OCI-M1 (cell line): ENCODE measurements at places on chromosomes 16 and 17.

DNA sequence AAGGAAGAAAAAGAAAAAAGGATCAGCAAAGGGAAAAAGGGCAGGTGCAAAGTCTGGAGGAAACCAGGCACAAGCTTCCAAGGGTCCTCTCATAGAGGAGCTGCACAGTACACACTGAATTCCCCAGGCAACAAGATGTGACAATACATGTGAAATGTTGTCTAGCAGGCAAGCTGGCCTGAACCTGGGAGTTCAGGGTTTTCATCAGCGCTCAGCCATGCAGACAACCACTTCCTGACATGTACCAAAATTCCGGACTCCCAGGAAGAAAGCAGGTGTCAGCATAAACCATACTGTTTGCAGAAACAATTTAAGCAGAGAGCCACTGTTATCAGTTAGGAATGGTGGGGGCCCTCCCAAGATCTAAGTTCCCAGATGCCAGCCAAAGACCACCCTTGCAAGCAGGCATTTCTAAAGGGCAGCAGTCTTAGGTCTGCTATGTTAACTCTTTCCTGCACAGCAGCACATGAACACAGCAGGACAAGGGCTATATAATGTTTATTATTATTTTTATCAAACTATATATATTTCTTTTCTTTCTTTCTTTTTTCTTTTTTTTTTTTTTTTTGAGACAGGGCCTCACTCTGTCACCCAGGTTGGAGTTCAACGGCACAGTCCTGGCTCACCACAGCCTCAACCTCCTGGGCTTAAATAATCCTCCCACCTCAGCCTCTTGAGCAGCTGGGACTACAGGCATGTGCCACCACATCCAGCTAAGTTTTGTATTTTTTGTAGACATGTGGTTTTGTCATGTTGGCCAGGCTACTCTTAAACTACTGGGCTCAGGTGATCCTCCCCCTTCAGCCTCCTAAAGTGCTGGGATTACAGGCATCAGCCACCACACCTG, 10.1 kb downstream of the TK2 start:
- DNase-seq, result no peak

GRCh38 chr16:57131351-57131970, 39.1 kb downstream of the CPNE2 start:
- DNase-seq, result no peak

- DNase-seq, result no peak
These were observed 90.3 kb downstream of the C16orf95 start for GRCh38 chr16:87226926-87227295.

DNA sequence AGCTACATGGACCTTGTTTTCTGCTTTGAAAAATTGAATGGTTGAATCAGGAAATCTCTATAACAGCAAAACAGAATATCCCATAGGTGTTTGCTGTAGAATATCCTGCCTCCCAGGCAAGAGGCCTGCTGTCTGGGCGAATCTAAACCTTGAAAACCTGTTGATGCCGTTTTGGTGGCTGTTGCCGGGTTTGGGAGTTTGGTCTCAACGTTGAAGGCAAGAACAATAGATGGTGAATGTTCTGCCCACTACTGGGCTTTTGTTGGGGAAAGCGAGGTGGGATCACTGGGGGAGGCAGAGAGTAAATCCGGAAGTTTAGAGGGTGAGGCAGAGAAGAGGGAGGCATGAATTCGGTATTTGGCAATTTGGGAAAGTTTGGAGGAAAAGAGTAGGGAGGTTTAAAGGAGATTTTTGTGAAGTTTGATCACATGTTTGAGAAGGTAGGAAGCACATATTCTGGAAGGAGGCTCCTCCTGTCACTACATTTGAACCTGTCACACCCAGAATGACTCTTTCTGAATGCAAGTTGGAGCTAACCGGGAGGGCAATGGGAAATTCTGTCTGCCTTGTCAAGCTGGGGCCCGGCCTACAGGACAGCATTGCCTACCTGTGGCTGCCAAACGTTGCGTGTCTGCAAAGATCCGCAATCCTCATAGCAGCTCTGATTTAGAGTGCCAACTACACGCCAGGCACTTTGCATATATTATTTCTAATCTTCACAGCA, 46.5 kb downstream of the GPRC5B start:
- no peak for DNase-seq

DNA sequence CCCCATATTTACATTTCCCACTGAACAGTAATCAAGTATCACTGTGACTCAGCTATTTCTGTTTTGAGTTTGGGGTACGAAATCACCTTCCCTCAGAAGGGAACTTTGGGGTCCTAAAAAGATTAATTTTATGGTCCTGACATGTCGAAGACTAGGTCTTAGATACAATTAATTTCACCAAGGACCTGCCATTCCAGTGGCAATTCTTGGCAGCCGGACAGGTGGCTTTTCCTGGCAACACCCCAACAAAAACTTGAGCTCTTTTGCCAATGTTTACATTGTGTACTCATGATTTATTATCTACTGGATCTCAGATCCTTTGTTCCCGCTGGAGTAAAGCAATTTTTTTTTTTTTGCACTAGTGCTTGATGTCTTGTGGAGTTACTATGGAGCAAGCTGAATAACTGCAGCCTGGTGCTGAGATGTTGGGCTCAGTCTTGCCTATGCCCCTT, 14.4 kb downstream of the SLFN5 start:
- DNase-seq, result no peak

- DNase-seq, result no peak
These were observed 173.7 kb downstream of the HS3ST3B1 start for GRCh38 chr17:14474591-14474990.

GRCh38 chr17:59357219-59357697, 25.8 kb downstream of the YPEL2 start:
- no peak for DNase-seq

GRCh38 chr16:79623824-79624223, 23.3 kb upstream of the MAF start:
- no peak for DNase-seq

DNA sequence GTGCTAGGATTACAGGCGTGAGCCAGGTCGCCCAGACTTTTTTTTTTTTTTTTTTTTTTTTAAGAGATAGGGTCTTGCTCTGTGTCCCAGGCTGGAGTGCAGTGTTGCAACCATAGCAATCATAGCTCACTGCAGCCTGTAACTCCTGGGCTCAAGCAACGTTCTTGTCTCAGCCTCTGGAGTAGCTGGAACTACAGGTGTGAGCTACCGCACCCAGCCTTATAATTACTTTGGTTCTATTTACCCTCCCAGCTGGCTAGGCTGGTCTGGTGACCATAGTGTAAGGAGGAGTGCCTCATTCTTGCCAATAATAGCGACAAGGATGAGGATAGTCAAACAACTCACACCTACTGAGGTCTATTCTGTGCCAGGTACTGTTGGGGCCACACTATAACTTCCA, 39.6 kb upstream of the USP7 start:
- no peak for DNase-seq

- no peak for DNase-seq
These were observed 238.8 kb downstream of the MRTFB start for GRCh38 chr16:14309906-14310305.
